HFF-Myc (cell line): ENCODE measurements at places on chromosomes 13 and 19.
A peak's percentile ranks its signal among the peaks of the same experiment; 100 is the strongest.

- no peak for DNase-seq
Measured at GRCh38 chr19:18007044-18007916, 690 bp upstream of the ARRDC2 start.

DNA sequence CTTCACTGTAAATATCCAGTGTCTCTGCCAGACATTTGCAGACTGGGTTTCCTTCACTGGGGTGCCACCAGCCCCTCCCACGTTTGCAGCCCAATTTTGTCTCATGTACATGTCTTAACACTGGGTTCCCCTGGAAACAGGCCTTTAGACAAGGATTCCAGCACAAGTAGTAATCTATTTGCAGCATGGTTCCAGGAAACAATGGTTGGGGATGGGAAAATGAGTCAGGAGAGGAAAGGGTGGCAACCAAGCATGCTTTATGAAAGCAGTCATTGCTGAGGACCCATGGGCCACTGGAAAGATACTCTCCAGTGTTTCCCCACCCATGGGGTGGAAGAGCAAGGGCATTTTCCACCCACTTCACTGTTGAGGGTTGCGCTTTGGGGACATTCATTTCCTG is 53.6 kb upstream of the FARP1 start:
- DNase-seq: no peak

DNA sequence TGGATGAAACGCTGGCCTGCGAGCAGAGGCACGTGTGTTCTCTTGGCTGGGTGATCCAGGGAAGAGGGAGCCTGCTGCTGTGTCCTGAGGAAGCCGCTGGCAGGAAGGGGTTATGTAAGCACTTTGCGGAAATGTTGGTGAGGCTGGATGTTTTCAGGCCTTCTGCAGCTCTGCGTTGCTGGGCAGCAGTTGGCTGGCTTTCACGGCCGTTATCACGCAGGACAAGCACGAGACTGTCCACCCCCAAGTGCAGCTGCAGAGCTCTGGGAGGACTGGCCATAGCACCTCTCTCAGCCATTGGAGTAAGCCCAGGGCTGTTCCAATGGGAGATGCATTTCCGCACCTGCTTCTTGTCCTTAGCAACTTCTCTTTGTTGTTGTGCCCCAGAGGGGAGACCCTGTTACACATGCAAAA is 146.9 kb upstream of the SOX21 start:
- DNase-seq: peak; percentile 12

DNA sequence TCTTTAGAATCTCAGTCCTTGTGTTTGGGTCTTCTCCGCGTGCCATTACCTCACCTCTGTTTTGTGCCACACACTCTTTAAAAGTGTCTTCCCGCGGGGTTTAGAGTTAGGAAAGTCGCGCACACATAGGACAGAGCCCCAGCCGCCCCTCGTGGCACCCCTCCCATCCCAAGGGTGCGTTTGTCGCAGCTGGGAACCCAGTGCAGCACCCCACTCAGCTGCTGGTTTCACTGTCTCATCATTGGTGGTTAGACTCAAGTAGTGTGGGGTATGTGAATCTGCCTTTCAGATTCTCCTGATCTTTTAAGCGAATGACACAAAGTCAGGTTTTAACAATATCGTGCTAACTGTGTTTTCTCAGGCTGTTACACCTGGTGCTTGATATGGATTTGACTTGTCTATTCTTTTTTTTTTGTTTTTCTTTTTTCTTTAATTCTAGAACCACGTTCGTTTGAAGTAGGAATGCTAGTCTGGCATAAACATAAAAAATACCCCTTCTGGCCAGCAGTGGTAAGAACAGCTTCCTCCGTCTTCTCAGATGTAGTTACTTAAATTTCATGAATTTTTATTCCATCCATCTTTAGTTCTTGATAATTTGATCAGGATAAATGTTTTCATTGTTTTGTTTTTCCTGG is 19.5 kb upstream of the NDUFS7 start:
- no peak for DNase-seq
